Body of pancreas (tissue), 4 donors: ENCODE measurements at places on chromosomes 7 and 10. TPM values are rescaled to one million over a fixed set of nuclear protein-coding genes. Genes with fewer than 3 reads are reported as not detected.

Gene HTRA1
- total RNA-seq, result 36.6 TPM

Gene CCDC7
- 23.6 TPM for total RNA-seq

Gene OR2A42
- not detected for total RNA-seq

Gene GNGT1
- not detected for total RNA-seq

Gene PANK1
- total RNA-seq, result 2.6 TPM

Gene OR6B1
- not detected for total RNA-seq

GRCh38 chr7:16619979-16620408 is 25.6 kb downstream of the ANKMY2 start:
- DNase-seq, result no peak

GRCh38 chr7:94605031-94605430 is 50.9 kb downstream of the SGCE start:
- no peak for DNase-seq

DNA sequence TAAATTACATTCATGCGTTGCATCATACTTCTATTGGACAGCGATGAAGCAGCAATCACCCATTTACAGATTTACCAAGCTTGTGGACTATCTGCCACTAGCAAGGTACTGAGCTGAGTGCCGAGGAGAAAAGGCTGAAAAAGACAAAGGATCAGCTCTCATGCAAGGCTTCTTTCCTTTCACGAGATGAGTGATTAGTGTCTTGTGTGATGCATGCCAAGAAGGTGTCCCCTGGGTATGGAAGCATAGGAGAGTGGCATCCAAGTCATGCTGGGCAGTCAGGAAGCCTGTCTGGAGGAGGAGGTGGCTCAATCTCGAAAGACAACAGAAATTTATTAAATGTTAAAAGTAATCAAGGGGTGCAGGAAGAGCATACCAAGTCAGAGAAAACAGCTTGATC is 40.9 kb downstream of the ACSM6 start:
- DNase-seq, result no peak

DNA sequence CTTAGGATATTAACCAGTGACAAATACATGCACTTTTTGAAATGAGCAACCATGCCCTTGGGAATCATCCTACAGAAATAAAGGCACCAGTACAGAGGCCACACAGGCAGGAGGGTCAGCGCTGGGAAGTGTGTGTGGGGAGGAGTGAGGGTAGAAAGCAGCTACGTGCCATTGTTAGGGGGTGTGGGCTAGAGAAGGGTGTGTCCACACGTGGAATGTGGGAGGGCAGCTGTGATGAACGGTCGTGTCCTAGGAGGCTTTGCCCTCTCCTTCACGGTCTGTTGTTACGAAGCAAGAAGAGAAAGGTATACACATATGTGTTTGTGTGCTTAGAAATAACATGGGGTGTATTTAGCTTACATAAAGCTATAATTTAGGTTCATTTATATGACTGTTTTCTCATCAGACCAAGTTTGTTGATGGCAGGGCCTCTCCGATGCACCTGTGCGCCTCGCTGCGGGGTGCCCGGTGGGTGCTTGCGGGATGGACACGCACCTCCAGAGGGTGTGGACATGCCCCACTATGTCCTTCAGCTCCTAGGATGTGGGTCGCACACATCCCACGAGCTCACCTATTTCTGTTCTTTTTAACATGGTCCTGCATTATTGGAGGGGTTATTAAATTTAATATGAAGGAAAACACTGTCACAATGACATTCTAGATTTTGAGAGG is 16.9 kb upstream of the GET4 start:
- DNase-seq, result no peak

GRCh38 chr10:61120805-61121204 is 176.8 kb upstream of the RHOBTB1 start:
- DNase-seq, result no peak

GRCh38 chr7:92255308-92255707 is 9.5 kb downstream of the ANKIB1 start:
- peak; percentile 13 for DNase-seq

DNA sequence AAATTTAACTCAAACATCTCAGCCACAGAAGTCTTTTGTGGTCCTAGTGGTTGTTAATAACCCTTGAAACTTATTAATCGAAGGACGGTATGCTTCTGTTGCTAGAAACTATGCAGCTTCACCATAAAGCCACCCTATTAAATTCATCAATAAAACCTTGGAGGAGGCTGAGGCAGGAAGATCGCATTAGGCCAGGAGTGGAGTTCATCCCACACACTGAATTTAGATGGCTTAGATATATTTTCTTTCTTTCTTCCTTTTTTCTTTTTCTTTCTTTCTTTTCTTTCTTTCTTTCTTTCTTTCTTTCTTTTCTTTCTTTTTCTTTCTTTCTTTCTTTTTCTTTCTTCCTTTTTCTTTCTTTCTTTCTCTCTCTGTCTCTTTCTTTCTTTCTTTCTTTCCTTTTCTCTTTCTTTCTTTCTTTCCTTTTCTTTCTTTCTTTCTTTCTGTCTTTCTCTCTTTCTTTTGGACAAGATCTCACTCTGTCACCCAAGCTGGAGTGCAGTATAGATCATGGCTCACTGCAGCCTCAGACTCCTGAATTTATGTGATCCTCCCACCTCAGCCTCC is 30.9 kb upstream of the CASD1 start:
- no peak for DNase-seq

DNA sequence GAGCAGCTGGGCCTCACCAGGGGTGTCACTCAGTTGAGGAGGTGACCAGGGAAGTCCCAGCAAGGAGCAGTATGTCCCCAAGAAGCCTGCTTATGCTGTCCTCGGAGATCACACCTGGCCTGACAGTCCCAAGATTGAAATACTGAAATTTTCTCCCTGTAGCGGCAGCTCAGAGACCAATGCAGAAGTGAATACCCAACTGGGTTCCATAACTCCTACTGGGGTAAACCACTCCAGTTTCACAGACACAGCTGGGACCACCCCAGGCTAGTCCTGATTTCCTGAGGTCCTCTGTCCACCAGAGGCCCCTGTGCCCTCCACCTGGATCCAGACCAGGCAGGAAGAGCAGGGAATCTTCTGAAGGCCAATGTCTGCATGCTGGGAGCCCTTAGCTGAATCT is 298.1 kb downstream of the ZEB1 start:
- DNase-seq, result no peak

DNA sequence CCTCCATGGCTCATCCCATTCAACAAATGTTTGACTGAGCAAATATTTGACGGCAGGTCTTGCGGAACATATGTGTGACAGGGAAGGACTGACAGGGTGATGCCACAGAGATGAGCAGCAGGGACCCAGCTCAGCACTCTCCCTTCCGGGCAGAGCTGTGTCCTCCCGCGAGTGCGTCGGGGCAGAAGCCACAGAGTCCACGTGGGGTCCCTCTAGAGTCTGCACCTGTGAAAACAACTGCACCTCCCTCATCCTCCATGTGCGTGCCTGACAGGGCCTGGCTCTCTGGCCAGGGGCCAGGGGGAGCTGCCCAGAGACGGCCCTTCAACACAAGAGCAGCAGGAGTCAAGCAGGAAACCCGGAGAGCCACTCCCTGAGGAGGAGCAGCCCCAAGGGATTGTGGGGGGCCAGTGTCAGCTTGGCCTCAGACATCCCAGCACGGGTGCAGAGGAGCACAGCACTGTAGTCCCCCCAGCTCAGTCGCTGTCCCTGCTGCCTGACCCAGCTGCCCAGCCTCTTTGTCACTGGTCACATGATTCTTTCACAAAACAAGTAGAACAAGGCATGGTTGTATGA is 83.6 kb upstream of the TMEM72 start:
- no peak for DNase-seq

GRCh38 chr7:139738101-139738489 is 39.7 kb downstream of the HIPK2 start:
- DNase-seq, result no peak

- DNase-seq, result no peak
These were observed 527.5 kb downstream of the GPAM start for GRCh38 chr10:111656066-111656465.

DNA sequence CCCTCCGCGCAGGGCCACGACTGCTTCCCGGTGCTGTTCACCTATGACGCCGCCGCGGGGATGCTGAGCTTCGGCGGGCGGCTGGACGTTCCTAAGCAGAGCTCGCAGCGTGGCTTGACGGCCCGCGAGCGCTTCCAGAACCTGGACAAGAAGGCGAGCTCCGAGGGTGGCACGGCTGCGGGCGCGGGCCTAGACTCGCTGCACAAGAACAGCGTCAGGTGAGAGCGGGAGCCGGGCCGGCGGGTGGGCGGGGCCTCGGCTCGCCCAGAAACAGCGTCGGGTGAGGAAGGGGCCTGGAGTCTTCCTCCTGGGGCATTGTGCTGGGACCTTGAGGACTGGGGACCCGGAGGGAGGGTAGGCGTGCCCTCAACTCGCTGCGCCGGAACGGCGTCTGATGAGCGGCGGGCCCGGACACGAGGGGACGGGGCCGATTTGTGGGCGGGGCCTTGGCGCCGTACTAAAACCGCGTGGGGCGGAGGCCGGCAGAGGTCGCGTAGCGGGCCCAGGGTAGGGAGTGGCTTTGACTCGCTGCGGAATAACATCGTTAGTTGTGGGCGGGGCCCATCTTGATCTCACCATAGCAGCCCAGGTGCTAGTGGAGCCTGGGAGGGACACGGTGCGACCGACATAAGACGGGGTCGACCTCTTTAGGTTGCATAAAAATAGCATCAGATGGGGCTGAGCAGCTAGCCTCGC is 15.6 kb downstream of the PDAP1 start:
- DNase-seq, result peak; percentile 88

DNA sequence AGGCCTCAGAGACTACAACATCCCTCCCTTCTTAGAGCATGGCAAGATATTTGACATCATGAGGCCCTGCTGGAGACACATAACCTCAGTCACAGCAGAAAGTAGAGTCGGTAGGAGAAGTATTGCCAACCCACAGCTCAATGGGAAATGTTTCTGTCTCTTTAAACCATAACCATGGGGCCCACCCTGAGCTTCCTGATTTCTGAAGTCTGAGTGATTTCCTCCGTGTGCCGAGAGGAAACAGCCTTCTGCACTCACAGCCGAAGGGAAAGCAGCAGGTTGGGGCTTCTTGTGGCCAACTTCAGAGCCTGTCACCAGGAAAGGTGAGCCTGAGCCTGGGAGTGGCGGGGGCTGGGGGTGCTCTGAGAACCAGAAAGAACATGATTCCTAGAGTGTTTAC is at the start of gene GIMAP1:
GIMAP1 (plus strand) TSS at position 246 of the 400 bp plus-strand sequence. CDS start 2,435 bp downstream, outside the sequence.
- DNase-seq, result no peak
